BJ (cell line): ENCODE measurements at places on chromosomes 12 and 14.

- DNase-seq: no peak
Observed at GRCh38 chr12:12819221-12819620, 6.1 kb downstream of the DDX47 start.

- DNase-seq: no peak
Observed at GRCh38 chr14:90388437-90388836, 8.4 kb upstream of the CALM1 start.

GRCh38 chr14:102610968-102611811, 18.7 kb downstream of the RCOR1 start:
- no peak for DNase-seq

DNA sequence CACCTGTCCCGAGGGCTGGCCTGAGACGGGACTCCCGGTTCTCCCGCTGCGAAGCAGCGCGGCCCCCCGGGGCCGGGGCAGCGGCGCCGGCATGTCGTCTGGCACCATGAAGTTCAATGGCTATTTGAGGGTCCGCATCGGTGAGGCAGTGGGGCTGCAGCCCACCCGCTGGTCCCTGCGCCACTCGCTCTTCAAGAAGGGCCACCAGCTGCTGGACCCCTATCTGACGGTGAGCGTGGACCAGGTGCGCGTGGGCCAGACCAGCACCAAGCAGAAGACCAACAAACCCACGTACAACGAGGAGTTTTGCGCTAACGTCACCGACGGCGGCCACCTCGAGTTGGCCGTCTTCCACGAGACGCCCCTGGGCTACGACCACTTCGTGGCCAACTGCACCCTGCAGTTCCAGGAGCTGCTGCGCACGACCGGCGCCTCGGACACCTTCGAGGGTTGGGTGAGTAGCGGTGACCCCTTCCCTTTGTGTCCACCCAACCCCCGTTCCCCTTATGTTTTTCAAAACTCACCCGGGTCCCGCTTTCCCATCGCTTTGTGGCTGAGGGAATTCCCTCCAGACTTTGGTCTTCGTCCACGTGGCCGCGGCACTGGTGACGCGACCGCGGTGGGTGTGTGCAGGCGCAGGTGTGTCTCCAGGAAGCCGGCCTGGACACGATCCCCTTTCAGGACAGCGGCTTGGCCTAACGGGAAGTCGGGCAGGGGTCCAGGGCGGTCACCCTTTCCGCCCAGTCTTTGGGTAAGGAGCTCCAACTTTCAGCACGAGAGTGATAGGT, 826 bp downstream of the PRKCH start:
- no peak for DNase-seq

DNA sequence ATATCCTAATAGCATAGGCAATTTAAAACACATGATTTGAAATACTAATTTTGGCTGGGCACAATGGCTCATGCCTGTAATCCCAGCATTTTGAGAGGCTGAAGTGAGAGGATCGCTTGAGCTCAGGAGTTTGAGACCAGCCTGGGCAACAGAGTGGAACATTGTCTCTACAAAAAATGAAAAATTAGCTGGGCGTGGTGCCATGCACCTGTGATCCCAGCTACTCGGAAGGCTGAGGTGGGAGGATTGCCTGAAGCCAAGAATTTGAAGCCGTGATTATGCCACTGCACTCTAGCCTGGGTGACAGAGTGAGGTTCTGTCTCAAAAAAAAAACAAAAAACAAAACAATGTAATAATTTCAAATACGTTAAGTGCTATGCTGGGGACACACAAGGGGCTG, 83.3 kb downstream of the SSPN start:
- DNase-seq: no peak

DNA sequence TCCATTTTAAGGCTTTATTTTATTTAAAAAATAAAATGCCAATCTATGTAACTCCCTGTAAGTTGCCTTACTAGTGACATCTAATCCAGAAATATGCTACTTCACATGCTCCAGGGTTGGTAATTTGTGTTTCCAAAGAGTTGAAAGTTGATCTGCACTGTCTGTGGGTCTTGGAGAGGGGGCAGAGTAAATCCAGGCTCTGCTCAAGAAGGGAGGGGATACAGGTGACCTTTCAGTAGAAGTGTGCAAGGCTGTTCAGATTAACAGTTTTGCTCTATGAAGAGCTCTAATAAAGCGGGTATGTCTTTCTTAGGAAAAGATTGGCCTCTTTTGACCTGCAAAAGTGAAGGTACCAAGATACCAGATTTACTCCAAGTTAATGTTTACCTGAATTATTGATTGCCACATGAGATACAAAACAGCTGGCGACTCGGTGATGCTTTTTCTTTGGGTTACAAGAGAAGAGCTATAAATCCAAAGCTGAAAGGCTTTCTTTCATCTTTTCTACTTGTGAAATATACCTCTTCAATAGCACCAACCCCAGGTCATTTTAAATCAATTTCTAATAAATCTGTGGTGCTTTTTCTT, 75.6 kb upstream of the FLRT2 start:
- no peak for DNase-seq

DNA sequence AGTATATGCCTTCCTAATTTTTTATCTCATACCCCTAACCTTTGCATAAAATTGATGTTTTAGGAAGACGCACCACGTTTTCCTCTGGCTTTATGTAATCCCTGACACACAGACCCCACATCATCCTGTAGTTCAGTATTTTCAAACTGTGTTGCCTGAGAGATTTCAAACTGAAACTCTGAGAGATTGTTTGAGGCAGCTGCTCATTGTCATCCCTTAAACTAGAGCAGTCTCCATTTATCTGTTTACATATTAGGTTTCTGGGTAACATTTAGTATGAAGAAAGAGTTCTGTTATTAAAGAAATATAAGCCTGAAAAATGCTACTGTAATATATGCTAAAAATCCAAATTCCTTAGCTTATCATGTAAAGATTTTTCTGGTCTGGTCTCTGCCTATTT, 24.3 kb downstream of the MNAT1 start:
- no peak for DNase-seq

GRCh38 chr14:28001002-28001401, 765.6 kb upstream of the FOXG1 start:
- no peak for DNase-seq

DNA sequence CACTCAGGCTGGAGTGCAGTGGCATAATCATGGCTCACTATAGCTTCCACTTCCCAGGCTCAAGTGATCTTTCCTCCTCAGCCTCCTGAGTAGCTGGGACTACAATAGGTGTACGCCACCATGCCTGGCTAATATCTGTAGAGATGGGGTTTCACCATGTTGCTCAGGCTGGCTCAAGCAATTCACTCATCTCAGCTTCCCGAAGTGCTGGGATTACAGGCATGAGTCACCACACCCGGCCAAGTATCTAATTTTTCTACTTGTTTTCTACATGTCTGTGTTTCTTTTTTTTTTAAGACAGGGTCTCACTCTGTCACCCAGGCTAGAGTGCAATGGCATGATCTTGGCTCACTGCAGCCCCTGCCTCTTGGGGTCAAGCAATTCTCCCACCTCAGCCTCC, 119.7 kb upstream of the MED13L start:
- no peak for DNase-seq

DNA sequence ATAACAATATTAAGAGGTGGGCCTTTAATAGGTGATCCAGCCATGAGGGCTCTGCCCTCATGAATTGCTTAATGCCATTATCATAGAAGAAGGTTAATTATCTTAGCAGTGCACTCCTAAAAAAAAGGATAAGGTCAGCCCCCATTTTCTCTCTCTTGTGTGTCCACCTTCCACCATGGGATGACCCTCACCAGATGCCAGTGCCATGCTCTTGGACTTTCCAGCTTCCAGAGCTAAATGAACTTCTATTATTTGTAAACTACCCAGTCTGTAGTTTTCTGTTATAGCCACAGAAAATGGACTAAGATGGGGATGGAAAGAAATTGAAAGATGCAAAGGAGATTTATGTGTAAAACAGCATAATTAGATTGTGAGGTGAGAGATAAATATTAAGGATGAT, 125.4 kb downstream of the FOXA1 start:
- DNase-seq: no peak

- no peak for DNase-seq
Observed at GRCh38 chr14:38044710-38045109, 163.0 kb upstream of the SSTR1 start.

- no peak for DNase-seq
Observed at GRCh38 chr14:104843006-104843405, 22.1 kb upstream of the CEP170B start.
